AG09309 (cell line): ENCODE measurements at places on chromosomes 11 and 22.

- DNase-seq: no peak
These were observed 29.3 kb upstream of the CBX7 start for GRCh38 chr22:39181778-39182177.

DNA sequence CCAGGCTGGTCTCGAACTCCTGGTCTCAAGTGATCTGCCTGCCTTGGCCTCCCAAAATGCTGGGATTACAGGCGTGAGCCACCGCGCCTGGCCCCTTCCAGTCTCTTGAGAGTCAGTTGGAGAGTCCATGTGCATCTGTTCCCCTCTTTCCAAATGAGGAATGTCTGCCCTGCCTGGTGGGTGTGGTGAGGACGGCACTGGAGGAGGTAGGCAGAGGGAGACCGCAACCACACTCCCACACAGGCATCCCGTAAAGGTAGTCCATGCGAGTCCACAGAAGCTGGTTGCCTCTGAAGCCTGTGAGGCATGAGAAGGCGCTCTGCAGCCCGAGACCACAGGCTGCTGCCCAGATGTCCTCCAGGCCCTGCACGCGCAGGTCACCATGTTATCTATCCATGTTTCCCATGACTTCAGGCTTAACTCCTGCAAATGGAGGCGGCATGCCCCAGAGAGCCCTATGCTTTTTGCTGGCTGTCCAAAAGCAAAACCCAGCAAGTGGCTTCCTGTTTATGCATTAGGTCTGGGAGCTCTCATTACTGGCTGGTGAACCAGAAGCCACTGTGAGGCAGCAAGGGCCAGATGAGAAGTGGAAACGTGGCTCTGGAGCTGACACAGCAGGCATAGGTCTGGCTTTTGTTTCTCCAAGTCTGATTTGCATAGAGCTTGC, 43.4 kb downstream of the GRIK4 start:
- DNase-seq: no peak

DNA sequence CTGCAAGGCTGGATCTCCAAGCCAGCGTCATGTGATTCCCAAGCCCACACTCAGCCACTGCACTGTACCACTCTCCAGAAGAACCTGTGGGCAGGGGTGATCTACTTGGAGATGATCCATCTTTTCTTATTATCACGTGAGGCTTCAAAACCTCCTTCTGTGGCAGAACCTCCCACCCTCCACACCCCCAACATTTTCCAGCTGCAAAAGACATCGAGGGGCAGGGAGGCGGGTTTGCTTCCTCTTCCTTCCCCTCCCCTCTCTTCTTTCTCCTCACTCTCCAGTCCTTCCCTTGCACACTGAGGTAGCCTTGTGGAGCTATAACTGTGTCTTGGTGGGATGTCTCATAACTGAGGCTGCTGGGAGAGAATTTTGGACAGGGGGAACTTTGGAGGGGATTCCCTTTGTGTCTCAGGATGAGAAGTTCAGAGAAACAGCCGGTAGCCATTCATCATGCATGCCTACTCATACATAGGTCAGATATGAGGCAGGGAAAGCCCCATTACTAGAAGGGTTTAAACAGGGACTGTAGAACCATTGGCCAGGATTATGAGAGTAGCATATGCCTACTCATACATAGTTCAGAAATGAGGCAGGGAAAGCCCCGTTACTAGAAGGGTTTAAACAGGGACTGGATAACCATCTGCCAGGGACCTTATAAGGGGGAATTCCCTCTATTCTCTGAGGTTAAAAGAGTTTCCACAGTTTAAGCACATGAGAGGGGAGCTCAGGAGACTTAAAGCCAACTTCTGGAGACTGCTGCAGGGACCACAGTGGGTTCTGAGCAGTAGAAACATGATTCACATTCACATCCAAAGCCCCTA, 420.7 kb upstream of the CADM1 start:
- DNase-seq: no peak

DNA sequence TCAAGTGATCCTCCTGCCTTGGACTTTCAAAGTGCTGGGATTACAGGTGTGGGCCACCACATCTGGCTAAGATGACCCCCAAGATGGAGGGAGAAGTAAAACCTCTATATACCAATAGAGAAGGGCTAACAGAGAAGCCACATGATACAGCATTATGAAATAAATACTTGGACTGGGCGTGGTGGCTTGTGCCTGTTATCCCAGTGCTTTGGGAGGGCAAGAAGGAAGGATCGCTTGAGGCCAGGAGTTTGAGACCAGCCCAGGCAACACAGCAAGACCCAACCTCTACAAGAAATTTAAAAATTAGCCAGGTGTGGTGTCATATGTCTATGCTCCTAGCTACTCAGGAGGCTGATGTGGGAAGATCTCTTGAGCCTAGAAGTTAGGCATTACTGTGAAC, 61.7 kb downstream of the RAB30 start:
- no peak for DNase-seq

GRCh38 chr11:65315204-65315865, 669 bp downstream of the CDC42EP2 start:
- no peak for DNase-seq

GRCh38 chr11:6627762-6628241, 8.6 kb upstream of the TPP1 start:
- DNase-seq: no peak

DNA sequence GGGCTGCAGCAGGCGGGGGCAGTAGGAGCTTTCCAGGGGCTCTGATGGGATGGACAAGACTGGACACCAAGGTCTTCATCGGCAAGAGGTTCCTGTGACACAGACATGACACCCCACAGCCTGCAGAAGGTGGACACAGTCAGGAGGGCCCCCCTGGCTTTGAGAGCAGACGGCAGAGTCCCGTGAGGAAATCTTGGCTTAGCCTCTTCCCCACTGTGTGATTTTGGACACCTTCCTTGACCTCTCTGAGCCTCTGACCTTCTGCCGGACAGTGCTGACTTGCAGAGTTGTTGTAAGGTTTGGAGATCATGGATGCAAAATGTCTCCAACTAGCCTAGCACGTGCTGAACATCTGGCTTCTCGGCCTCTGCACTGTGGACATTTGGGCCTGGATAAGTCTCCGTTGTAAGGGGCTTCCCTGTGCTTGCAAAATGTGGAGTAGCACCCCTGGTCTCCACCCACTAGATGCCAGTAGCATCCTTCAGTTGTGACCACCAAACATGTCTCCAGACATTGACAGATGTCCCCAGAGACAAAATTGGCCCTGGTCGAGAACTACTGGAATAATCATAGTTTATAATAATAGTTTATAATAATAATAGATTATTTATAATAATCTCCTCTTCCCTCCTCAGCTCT, 54.6 kb downstream of the MCM5 start:
- no peak for DNase-seq

DNA sequence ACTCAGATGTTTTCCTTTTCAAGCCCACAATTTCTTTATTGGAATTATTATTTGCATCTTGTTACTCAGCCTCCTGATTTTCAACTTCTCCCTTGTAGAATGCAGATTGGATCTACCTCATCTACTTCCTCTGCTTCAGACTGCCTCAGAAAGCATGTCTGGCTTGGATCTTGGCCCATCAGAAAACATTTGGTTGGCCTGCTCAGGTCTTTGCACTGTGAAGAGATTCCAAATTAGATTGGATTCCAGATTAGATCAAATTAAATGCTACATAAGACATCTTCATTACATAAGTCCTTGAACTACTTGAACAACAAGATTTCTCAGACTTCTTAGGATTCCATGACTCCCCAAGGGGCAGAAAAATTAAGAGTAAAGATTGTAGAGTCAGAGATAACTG, 358.0 kb downstream of the DLG2 start:
- no peak for DNase-seq

DNA sequence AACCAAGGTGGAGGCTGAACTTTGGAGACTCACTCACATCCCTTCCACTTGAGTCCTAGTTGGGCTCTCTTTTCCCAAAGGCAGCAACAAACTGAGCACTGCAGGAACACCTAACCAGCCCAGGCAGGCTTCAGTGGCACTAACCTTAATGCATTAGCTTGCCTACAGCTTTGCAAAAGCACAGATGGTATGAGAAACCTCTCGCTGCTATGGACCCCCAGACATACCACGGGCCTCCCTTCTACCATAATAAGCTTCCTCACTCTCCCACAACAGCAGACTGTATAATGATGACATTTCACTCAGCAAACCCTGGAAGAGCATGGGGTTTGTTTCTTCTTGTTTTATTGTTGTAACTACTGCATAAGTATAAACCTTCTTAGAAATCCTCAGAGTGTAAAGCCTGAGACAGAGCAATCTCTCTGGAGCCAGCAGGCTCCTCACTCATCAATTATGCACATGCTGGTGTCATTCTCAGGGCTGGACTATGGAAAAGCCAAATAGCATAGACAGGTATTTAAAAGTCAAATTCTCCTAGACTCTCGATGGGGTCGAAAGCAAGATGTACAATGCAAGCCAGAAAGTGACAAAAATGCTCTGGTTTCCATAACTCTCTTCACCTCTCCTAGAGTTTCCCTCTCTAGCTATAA, 167.6 kb downstream of the NXPE2 start:
- no peak for DNase-seq

DNA sequence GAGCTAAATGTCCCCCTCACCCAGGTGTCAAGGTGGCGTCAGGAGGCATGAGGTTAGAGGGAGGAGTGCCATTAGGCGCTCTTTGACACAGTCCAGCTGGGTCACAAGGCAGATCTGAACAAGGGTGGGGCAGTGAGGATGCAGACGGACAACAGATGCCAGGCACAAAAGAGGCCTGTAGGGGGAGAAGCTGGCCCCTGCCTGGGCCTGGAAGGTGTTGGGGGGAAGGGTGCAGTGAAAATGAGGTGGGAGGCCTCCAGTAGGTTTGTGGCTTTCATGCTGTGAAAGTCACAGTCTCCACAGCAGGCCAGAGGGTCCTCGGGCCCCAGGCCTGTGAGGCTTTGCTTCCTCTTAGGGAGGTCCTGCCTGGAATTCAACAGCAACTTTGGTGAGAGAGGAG, 85.0 kb upstream of the PLET1 start:
- no peak for DNase-seq

- no peak for DNase-seq
These were observed 263.8 kb downstream of the LUZP2 start for GRCh38 chr11:24760681-24761080.

GRCh38 chr11:29780756-29781155, 236.1 kb downstream of the KCNA4 start:
- DNase-seq: no peak

- DNase-seq: no peak
These were observed 10.1 kb upstream of the LRP5 start for GRCh38 chr11:68302256-68302655.
